ENCODE measurements at places on chromosomes 3 and 15.

GRCh38 chr3:42660131-42660715, 6.7 kb downstream of the ZBTB47 start:
- no peak for DNase-seq

GRCh38 chr3:187281191-187281714, 10.3 kb downstream of the MASP1 start:
- no peak for DNase-seq

- DNase-seq = no peak
These were observed 23.5 kb downstream of the CHAC1 start for GRCh38 chr15:40976819-40977218.

DNA sequence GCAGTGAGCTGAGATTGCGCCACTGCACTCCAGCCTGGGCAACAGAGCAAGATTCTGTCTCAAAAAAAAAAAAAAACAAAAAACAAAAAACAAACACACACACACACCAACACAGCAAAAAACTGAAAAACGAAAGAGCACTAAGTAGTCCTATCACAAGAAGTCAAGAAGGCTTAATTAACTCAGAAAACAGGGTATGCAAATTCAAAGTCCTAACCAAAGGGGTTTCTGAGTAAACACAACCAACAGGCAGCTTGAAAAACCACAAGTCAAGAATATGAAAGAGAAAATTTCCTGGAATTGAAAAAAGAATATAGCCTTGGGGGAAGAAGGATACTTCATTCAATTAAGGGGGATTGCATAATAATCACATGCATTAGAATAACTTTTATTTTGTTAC, 37.7 kb upstream of the PARP14 start:
- DNase-seq = no peak

GRCh38 chr15:65365229-65365628, 12.6 kb downstream of the IGDCC3 start:
- DNase-seq = no peak

DNA sequence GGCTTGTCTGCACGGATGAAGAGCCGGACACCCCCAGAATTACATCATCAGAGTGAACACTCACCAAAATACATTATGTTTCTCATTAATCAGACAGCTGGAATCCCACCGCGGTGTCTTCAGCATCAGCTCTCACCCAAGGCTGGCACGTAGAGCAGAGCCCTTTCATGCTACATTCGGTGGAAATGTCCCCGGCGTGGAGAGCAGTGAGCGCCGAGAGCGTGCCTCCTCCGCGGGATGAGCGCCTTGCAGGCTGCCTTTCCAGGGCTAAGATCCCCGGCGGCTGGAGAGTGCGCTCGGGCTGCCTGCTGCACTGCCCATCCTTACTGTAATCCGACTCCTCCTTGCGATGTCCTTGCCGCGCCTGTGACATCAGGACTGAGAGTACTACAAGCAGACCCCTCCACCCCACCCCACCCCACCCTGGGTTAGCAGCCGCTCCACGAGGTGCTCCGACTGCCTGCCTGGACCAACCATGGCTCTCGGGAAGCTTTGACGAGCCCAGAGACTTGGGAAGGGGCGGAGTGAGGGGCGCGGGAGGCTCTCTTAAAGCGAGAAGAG, at the start of gene ZNF385D:
Gene ZNF385D, minus strand, starts transcription at position 380 of the 561 bp plus-strand sequence. Its CDS starts 294 bp downstream, at position 86.
- no peak for DNase-seq

DNA sequence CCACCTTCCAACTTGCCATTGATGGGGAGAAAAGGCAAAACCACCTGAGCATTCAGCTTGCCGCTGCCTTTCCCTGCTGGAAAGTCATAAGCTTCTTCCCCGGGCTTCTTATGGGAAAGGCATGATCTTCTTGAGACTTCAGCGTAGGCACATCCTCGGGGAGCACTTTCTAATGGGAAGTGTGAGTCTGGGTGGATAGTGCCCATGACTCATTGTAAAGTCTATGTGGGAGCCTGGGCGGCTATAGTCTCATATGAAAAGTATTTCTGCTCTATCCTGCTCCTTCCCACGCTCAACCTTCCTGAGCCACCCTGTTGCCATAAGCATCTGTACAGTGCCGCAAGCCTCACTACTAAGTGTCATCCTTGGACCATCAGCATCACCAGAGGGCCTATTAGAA, 309.9 kb upstream of the THBS1 start:
- no peak for DNase-seq

- DNase-seq = no peak
These were observed 493.3 kb downstream of the FOXP1 start for GRCh38 chr3:71090207-71090606.

GRCh38 chr15:41031232-41032078, 78.2 kb downstream of the CHAC1 start:
- DNase-seq = no peak

- no peak for DNase-seq
These were observed 182.3 kb downstream of the BBX start for GRCh38 chr3:107705046-107705445.

DNA sequence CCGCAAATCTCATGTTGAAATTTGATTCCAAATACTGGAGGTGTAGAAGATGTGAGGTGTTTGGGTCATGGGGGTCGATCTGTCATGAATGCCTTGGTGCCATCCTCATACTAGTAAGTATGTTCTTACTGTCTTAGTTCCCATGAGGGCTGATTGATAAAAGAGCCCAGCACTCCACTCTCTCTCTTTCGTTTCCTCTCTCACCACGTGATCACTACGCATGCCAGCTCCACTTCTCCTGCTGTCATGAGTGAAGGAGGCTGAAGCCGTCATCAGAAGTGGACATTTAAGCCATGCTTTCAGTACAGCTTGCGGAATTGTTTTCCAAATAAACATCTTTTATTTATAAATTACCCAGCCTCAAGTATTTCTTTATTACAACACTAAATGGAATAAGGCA, 6.1 kb downstream of the OR5H15 start:
- DNase-seq = no peak

DNA sequence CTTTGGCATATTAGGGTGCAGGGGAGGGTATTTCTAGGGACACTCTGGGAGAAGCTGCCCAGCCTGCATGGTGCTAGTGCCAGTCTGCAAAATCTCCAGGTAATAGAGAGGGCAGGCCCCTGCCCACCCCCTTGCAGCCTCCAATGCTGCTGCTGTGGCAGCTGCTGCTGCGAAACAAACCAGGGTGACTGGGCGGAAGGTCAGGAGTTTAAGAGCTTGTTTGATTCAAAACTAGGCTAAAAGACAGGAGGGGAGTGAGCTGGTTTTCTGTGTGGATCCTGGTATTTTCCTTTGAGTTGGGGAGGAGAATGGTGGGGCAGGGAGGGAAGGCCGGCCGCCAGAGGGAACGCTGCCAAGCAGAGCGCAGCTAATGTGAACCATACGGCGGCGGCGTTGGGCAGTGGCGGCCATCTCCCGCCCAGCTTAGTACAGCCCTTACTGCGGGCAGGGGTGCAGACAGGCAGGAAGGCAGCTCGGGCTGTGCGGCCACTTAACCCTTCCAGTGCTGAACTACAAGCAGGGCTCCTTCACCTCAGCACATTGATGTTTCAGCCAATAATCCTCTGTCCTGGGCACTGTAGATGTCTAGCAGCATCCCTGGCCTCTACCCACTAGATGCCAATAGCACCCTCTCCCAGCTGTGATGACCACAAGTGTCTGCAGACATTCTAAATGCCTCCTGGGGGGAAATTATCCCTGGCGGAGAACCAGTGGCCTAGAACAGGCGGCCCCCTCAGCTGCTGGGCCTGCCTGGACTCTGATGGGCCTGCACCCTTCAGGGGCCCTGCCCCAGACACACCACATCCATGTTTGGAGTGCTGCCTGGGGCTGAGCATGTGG, 125.7 kb downstream of the EEFSEC start:
- no peak for DNase-seq

DNA sequence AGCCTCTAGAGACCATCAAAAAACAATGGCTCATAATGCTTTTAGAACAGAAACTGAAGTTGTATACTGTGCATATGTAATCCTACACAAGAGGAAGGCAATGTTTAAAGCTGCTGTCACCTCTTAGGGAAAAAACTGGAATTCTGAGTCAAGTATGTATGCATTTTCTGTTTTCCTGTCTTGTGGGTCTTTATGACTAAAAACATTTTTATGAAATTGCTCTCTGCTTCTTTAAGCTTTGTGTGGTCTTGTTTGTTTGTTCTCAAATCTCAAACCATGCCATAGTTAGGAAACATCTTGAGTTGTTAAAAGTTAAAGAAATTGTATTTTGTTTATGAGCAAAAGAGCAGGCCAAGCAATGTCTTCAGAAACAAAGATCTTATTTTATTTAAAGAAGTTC, 80.9 kb upstream of the SOX2 start:
- DNase-seq = no peak

DNA sequence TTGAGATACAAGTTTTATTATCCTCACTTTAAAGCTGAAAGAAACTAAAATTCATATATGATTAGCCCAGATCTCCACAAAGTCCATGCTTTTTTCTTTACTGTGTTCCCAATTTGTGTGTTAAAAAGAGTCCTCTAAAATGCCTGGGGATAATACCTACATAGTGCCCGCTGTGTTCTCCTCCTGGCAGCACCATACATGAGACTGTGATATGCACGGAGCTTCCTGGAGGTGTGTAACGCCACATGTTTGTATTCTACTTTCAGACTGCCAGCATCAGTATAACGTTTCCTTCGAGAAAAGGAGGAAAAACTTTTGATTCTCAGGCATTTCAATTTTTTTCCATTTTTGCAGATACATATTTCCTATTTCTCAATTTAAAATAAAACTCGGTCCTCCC, 273.3 kb upstream of the TGFBR2 start:
- no peak for DNase-seq

DNA sequence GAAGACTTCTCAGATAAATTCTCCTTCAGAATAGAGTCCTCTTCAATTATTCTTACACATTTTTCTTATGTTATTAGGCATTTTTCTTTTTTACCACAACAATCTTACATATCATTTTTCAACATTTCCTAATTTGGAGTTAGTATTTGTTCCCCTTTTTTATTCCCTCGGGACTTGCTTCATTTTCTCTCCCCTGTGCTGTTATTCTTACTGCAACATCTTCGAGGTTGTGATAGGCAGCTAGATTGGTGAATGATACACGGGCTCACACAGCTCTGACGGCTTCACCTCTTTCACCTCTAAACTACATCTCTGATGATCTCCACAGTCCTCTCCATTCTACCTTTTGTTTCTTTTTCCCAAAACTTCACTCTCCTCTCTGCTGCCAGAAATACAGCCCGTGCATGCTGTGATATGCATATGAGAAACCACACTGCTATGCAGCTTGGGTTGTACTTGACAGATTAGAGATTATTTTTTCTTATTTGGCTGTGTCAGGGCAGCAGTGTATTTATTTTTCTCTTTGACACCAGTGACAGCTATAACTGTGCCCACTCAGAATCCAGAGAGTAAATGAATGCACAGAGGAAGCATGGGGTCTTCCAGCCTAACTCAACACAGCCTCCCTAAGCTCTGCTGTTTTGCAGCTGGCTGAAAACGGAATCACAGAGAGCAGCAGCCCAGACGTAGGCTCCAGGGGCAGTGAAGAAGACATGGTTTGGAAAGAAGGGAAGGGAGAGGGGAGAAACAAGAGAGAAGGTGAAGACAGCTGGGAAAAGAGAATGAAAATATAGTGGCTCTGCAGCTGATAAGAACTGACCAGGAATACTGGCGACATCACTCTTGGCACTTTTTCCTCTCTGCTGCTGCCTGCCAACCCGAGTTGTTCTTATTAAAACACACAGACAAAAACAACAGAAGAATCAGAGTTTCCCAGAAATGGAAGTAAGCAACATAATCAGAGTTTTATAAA, 61.8 kb downstream of the SLC9A9 start:
- DNase-seq = no peak

GRCh38 chr3:11401434-11401833, 129.2 kb downstream of the ATG7 start:
- DNase-seq = no peak

DNA sequence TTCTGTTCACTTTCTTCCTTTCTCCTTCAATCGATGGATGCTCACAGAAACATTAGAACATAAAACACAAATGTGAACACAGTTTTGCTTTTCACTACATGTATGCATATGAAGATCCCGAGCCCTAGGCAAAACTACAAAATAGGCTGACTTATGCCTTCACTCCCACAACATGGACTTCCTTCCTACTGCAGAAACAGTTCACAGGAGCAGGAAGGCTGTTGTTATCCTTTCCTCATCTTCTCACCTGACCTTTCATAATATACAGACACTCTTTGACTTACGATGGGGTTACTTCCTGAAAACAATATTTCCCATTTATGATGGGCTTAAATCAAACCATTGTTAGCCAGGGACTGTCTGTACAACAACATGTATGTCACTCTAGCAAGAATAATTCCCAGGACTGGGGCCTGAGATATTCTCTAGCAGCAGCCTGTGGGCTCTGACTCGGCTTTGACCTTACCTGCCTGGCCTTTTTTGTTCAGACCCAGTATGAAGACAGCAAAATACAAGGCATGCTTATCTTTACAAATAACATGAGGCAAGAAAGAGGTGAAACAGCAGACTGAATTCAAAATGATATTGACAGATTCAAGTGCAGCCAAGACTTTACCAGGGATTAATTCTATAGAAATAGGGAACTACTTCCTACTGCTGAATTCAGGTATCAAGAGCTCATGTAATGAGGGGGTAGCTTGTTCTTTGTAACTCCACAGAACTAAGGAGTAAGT, 51.8 kb upstream of the PLXND1 start:
- DNase-seq = no peak

DNA sequence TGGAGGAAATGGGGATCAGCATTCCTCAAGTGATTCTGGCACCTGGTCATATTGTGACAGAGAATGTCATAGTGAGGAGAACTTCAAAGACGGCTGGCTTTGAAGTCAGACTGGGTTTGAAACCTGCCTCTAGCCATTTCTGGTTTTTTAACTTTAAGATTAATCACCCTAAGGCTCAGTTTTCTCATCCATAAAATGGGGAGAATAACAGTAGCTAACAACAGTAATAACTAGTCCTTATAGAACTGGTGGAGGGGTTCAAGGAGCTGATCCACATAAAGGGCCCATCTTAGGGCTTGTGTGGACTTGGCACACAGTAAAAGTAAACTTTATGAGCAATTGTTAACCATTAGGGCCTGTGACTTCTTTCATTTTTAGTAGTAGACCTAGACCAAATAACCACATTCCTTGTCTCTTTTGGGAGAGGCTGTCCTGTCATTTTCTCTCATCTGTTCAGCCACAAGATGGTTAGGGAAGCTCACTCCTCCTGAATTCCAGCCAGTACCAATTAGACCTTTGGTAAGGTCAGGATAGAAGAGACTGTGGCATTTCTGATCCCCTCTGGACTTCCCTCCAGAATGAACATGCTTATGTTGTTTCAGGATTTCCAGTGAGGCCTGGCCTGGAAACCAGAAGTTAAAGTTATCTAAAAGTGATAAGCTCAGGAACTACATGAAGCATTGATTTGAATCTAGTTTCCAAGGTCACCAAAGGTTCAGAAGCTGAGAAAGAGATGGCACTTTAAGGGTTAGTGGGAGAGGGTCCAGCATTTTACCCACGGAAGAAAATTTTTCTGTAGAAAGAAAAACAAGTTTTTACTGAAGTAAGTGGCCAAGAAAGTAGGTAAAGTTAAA, 159.3 kb upstream of the DPH6 start:
- no peak for DNase-seq
